Left renal pelvis (tissue), 4 donors: ENCODE measurements at places on chromosomes 2 and 18.

GRCh38 chr2:232483923-232484627 lies 3.6 kb downstream of the ECEL1 start:
- DNase-seq = no peak

- DNase-seq = peak; percentile 84
Observed at GRCh38 chr2:172555522-172556283, at the start of gene PDK1. Gene PDK1, plus strand, starts transcription at chr2:172556090. Its CDS starts 61 bp downstream, at chr2:172556151.

DNA sequence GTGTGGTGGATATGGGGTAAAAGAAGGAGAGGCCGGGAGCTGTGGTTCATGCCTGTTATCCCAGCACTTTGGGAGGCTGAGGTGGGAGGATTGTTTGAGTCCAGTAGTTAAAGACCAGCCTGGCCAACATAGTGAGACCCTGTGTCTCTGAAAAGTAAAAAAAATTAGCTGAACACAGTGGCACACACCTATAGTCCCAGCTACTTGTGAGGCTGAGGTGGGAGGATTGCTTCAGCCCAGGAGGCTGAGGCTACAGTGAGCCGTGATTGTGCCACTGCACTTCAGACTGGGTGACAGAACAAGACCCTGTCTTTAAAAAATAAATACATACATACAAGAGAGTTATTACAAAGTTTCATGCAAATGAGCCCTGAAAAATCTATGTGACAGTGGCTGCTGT lies 80.6 kb downstream of the SPTBN1 start:
- DNase-seq = no peak

DNA sequence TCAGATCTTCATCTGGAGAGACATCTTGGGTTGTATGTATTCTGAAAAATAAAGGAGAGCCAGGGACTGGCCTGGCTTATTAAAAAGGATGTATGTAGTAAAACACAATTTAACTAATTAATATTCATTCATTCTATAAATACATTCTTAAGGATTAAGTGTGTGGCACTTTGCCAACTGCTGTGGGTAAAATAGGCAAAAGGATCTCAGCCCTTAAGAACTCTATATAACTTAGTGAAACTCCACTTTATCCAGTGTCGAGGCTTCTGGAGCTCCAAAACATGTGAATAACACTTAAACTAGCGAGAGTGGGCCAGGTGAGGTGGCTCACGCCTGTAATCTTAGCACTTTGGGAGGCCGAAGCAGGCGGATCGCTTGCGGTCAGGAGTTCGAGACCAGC lies 7.7 kb upstream of the STK39 start:
- DNase-seq = no peak

DNA sequence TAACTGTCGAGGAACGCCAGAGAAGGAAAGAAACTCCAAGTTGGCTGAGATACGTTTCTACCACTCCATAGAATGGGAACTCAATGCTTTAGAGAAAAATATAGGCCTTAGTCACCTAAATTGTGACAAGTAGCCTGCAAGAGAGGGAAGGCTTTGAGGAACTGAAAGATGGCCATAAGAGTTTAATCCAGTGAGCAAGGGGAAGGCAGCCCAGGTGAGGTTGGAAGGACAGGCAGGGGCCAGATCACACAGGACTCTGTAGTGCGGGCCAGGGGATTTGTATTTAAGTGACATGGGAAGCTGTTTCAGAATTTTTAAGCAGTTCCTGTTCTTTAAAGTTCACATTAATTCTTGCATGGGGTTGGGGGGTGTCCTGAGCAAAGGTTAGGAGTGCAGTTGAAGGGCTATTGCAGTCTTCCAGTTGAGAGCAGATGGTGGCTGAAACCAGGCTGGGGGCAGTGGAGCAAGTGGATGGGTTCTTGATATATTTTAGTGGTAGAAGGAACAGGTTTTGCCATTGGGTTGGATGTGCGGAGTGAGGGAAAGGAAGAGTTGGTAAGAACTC lies 138.9 kb upstream of the PELI1 start:
- DNase-seq = no peak

GRCh38 chr2:3480352-3481010 lies 38.9 kb downstream of the ADI1 start:
- no peak for DNase-seq

DNA sequence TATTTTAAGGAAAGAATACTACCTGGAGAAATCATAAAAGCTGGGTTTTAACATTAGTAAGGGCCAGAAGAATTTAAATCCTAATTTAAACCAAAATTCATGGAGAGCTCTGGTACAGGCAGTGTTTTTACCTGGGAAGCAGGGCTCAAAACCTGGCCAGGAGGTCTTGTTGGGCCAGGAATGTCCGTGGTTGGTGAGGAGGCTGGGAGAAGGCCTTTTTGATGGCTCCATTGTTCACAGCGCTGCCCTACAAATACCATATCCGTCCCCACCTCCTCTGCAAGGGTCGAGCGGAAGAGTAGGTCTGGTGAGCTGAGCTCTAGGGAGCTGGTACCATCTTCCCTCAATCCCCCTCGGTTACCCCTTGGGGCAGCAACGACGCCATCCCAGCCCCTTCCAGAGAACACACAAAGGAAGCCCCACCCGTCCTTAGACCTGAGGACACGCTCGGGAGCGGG lies 10.9 kb upstream of the HOXD1 start:
- no peak for DNase-seq

- no peak for DNase-seq
Observed at GRCh38 chr2:101833890-101834523, 136.5 kb downstream of the MAP4K4 start.

GRCh38 chr2:61536180-61536571 lies 2.0 kb downstream of the XPO1 start:
- no peak for DNase-seq

- DNase-seq = no peak
Observed at GRCh38 chr2:146147448-146148012, 1627.6 kb upstream of the ZEB2 start.

DNA sequence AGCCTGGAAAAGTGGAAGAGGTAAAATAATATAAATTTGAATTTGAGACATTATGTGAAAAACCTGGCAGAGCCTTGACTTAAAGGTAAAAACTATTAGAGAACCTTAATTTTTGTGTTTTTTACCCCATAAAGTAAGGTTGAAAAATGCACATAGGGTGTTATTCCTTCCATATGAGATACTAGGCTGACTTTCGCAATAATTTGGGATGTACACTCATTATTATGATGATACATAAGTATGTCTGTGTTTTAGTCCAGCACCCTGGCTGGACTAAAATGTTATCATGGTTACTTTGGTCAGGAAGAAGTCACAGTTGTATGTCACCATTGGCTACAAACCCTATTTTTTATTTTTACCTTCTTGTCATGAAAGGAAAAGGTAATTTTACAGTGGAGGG lies 19.8 kb downstream of the NEMP2 start:
- DNase-seq = no peak

DNA sequence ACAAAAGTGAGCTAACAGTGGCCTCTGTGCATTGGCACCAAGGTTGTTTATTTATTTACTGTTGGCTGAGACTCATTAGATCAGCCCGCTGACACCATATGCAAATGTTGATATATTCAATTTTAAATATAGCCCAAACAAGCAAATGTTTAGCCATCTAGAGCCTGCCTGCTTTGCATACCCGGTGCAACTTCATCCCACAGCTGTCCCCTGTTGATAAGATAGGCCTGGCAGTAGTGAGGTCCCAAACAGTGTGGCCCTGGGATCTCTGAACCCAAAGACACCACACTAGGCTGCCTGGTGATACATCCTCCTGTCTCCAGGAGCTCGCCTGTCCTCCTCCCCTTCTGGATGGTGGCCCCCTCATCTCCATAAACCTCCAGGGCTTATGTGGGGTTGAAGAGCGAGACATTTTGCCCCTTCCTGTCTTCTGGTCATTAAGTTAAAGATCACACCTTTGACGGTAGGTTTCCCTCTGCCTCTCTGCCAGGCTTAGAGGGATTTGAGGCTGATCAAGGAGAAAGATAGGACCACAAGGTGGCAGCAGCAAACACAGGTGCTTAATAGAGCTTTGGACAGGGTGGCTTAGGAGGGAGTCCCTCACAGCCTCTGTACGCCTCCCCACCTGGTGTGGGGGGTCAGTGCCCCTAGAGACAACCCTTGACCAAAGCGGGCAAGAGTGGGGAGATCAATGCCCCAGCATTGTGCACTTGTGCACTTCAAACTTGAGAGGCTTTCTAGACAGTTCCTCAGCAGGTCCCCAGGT lies 23.7 kb upstream of the MYO5B start:
- no peak for DNase-seq

GRCh38 chr2:6181926-6182325 lies 489.7 kb downstream of the SOX11 start:
- no peak for DNase-seq

DNA sequence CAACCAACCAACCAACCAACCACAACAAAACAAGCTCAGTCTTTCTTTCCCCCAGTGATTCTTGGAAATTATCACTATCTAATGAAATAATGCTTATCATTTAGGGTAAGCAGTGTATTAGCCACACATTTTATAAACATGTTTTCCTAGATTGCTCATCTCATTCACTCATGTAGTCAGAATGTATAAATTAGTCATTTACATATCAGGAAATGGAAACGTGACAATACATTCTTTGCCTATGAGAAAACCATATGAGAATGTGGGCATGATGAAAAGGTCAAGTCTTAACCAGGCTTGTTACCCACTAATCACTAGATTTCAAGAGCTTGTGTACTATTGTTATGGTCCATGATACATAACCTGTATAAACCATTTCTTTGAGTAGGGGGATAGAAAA lies 1583.4 kb upstream of the PIK3C3 start:
- no peak for DNase-seq

DNA sequence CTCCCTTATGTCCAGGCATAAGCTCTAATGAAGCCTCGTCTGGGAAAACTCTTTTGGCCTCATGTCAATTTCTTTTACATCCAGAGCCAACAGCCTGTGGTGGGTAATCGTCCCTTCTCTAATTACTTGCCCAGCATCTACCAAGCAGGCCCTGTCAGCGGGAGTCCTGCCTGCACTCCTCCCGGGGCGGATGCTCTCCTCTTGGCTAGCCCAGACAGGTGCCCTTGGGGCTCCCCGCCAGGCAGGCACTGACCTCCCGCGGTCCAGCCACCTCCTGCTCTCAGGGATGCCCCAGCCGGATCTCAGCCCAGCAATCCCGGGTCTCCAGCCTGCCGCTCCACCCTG lies 74.2 kb downstream of the NCAPH start:
- DNase-seq = no peak

GRCh38 chr18:813172-814071 lies 1.4 kb upstream of the YES1 start:
- DNase-seq = no peak
